Cardiac septum (tissue), 1 donor: ENCODE measurements at places on chromosomes 16 and 17. TPM values are rescaled to one million over a fixed set of nuclear protein-coding genes. Genes with fewer than 3 reads are reported as not detected.

The MAP2K6 gene
- total RNA-seq: 0.57 TPM

The FOXF1 gene
- total RNA-seq: 0.16 TPM

The CLEC3A gene
- not detected for total RNA-seq

The GPR139 gene
- not detected for total RNA-seq

The NDRG4 gene
- total RNA-seq: 607 TPM

The KRTAP16-1 gene
- not detected for total RNA-seq

The LGALS9B gene
- total RNA-seq: not detected

The LRRC75A gene
- total RNA-seq: 1.4 TPM

The MFAP4 gene
- 46.2 TPM for total RNA-seq

The MYH13 gene
- not detected for total RNA-seq

The CISD3 gene
- total RNA-seq: 67.1 TPM

The KCNH6 gene
- total RNA-seq: not detected

The ASPHD1 gene
- total RNA-seq: 0.38 TPM

The SLC6A2 gene
- not detected for total RNA-seq

The DNAH17 gene
- 0.81 TPM for total RNA-seq

The USP43 gene
- not detected for total RNA-seq

The FTO gene
- 70.4 TPM for total RNA-seq
